Hypothalamus (tissue), 51 donors: ENCODE measurements at places on chromosomes 6 and 20.

DNA sequence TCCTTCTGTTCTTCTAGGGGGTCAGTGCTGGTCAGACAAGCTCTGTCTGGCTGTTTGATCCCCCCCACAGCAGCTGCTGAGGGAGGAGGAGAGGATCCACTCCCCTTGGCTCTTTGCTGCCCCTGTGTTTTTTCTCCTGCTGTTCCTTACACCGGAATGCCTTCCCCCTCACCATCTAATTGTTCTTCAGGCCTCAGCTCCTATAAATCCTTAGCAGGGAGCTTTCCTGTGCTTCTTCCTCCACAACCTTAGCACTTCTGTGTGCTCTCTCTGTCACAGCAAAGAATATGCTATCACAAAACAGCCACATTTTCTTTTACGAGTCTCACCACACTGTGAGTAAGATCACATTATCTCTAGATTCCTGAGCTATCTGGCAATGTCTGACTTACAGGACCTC lies 196.6 kb downstream of the OTOR start:
- DNase-seq = no peak

DNA sequence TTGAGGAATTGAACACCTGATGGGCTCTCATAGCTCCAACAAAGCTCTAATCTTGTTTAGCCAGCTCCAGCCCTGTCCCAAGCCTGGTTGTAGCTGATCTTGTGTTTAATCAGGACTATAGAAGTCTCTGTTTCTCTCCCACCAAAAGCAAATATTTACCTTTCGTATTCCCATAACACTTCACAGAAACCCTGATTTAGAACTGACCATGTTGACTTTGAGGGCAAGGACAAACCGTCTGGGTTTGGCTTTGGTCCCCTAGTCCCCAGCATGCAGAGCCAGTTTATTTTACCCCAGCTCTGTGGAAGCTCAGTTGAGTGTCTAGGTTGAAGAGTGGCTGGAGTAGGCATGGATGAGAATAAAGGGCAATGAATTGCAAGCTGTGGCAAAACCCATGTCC lies 18.0 kb upstream of the SIM1 start:
- DNase-seq = no peak

DNA sequence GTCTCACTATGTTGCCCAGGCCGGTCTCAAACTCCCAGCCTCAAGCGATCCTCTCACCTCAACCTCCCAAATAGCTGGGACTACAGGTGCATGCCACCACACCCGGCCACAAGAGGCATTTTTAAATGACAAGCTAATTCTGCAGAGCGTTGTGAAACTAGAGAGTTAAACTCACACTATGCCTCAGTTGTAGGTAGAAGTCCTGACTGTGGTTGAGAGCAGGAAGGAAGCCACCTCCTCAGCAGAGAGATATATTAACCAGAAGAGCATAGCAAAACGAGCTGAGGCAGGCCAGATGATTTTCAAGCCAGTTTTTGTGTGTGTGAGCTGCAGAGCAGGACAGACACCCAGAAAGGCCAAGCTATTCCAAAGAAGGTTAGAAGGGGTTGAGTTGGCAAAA lies 150.3 kb downstream of the MBOAT1 start:
- DNase-seq = no peak

- DNase-seq = no peak
Observed at GRCh38 chr20:24684956-24685691, 215.7 kb downstream of the SYNDIG1 start.

DNA sequence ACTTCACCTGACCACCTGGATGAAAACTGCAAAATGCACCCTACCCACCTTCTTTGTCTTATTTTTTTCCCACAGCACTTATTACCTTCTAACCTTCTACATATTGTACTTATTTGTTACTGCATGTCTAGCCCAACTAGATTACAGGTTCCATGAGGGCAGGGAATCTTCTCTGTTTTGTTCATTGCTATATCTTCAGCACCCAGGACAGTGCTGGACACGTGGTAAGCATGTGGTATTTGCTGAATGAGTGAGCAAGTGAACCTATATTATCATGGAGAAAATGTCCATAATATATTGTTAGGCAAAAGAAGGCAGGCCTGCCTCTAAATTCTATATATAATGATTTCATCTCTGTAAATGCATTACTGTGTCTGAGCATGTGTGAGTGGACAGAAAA lies 107.0 kb downstream of the TRERF1 start:
- DNase-seq = no peak

GRCh38 chr6:162442687-162443086 lies 284.9 kb downstream of the PRKN start:
- DNase-seq = no peak

DNA sequence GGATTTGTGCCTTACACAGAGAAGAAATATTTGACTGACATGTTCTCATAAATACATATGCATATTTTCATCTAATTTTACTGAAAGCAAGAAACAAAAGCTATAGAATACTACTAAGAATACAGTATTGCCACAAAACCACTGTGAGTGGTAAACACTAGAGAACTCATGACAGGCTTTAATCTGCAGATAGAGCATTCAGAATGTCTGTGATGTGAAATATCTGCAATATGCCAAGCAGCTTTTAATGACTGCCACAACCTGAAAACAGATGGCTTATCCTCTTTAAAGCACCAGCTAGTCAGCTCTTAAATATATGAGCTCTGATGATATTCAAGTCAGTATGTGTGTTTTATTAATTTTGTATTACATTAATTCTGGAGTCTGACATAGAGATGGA lies 3.4 kb downstream of the NAPB start:
- DNase-seq = no peak

DNA sequence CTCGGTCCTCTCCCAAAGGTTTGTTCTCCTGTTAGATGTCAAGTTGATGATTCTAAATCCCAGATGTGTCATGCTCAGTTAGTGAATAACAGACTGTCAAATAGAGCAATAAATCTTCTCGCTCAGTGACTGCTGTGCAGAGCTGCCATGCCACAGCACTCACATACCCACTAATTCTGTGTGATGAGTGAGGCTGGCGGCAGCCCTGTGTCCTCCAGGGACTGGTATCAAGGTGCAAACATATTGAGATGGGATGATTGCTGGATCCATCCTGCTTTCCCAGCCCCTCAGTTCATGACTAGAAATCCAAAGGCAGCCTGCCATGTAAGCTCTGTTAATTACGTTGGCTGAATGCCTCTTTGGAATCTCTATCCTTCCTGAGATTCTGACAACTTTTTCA lies 103.9 kb downstream of the OLIG3 start:
- no peak for DNase-seq

- DNase-seq = no peak
Observed at GRCh38 chr20:13341737-13342393, 120.8 kb downstream of the ISM1 start.

GRCh38 chr6:142251930-142252445 lies 49.8 kb upstream of the ADGRG6 start:
- no peak for DNase-seq

DNA sequence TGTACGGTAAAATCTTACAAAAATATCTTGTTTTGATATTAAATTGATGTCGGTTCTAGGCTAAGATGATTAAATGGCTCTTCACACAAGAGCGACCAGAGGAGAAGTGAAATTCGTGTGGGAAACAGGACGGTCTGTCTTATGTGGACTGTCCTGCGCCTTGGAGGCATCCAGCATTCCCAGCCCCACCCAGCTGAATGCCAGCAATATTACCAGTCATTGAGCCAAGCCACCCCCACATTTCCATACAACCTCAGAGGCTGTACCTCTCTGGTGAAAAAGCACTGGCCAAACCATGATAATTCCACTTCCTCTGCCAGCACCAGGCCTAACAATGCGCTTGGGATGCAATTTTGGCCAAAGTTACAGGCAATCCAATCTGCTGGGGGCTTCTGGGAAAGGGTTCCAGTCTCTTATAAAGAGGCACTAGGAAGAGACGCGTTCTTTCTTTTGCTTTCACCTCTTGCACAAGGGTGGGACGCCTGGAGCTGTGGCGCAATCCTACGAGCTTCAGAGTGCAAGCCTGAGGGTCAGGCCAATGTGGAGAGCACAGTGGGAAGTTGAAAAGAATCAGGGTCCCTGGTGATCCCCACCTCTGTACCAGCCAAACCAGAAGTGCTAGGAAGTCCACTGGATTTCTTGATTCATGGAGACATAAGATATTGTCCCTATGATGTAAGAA lies 213.1 kb downstream of the PREX1 start:
- no peak for DNase-seq

- no peak for DNase-seq
Observed at GRCh38 chr20:46967646-46968045, 73.0 kb downstream of the EYA2 start.

- no peak for DNase-seq
Observed at GRCh38 chr6:30700340-30700739, 9.6 kb upstream of the NRM start.

GRCh38 chr20:25037288-25038102 lies 20.4 kb downstream of the ACSS1 start:
- DNase-seq = no peak

GRCh38 chr6:33019372-33019771 lies 10.0 kb upstream of the HLA-DOA start:
- DNase-seq = no peak

GRCh38 chr6:77883851-77884250 lies 231.0 kb downstream of the MEI4 start:
- no peak for DNase-seq

DNA sequence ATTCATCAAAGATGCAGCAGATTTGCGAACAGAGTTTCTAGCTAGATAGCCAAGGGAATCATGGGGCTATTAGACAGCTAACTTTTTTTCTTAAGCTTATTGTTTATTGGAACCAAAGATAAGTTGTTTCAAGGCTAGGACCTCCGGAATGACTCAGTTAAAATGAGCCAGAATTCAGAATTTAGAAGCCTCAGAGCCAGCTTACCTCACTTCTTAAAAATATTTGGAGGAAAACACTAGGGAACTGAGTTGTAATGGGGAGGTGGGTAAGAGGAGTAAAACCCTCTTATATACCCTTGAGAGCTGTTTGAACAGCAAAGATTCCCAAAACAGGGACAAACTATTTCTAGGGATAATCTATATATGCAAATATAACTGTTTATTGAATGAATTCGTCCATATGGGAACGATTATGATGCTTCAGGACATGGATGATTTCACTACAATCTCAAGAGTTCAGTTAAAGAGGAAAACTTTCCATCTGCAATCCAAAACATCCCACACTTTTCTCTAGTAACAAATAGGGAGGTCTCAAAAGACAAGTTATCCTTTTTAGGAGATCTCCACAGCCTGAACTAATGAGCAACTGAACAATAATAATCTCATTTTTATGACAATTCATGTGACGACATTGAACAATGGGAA lies 12.6 kb upstream of the CARMIL1 start:
- DNase-seq = no peak

- no peak for DNase-seq
Observed at GRCh38 chr6:53582963-53583362, 38.1 kb upstream of the GCLC start.

- no peak for DNase-seq
Observed at GRCh38 chr6:49915035-49915434, 48.7 kb upstream of the CRISP1 start.

- no peak for DNase-seq
Observed at GRCh38 chr6:167731216-167731615, 95.5 kb upstream of the AFDN start.

- no peak for DNase-seq
Observed at GRCh38 chr20:19456595-19457395, 244.4 kb downstream of the SLC24A3 start.

DNA sequence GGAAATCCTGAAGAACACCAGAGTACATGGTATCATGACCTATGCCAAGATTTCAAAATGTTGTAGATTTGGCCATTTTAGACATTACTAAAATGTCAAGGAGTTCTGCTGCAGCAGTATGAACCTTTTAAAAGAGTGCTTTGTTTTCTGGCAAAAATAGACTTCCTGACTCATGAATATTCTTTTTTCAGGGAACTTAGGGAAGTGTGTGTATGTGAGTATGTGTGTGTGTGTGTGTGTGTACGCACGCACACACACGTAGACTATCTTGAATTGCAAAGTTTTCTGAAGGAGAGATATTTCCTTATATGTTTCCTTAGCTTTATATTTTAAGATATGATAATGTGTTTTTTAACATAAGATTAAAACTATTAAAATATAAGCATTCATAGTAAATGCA lies 161.2 kb downstream of the HS3ST5 start:
- DNase-seq = no peak
